Stimulated activated CD4-positive, alpha-beta T cell treated with anti-CD3 and anti-CD28 coated beads, Interleukin-1b, Interleukin-23, amount 100 ng/mL, for 1 hour (primary cell): ENCODE measurements at places on chromosomes 12 and 14.

DNA sequence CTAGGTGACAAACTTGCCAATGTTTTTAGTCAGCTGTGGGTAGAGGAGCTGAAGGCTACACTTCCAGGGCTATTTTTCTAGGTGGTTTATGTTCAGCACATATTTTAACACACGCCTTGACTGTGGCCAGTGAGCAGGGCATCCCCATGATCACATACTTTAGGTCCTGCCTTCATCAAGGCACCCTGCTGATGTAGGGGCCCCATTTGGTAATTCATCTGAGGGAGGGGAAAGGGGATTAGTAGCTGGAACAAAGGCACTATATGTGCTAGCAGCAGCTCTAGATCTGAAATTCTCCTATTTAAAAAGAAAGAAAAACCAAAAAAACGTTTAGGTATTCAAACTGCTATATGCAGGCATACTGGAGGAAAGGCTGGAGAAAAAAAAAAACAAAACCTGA is 14.5 kb downstream of the EGLN3 start:
- DNase-seq = no peak

- DNase-seq = no peak
These were observed 146.2 kb upstream of the SLC38A2 start for GRCh38 chr12:46518729-46519128.

DNA sequence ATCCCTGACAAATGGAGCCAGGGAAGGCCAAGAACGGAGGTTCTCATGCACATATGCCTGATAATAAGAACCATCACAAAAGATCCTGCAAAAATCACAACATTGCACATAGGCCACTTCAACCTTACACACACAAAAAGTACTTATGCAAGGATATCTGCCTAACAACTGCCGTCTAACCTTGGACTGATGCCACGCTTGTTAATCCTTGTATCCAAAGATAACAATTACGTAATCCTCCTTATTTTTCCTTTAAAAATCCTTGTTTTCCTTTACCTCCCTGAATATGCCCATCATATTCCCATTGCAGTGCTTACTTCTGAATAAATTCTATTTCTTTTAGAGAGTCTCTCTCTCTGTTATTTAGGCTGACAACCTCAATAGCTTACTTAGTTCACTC is 59.5 kb downstream of the TMEM116 start:
- DNase-seq = no peak

- DNase-seq = no peak
These were observed 49.4 kb downstream of the CD9 start for GRCh38 chr12:6249580-6249979.
